CD4-positive, alpha-beta T cell treated with Interleukin-10 for 1 hour (primary cell): ENCODE measurements at places on chromosomes 4 and X.

DNA sequence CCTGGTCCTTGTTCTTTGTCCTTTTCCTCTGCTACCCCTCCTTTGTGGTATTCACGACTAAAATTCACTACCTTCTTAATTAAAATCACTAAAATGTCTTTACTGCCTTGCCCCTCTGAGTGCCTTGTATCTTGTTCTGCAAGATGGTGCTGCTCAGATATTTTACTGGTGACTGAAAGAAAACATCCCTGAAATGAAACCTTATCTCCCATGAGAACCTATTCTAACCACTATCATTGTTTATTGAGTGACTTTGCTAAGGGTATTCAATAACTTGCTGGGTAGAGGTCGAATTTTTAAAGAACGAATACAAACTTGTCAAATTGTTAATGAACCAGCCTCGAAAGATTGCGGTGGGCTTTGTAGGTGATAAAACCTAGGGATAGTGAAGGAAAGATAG lies 52.8 kb downstream of the SPRY1 start:
- DNase-seq, result no peak

DNA sequence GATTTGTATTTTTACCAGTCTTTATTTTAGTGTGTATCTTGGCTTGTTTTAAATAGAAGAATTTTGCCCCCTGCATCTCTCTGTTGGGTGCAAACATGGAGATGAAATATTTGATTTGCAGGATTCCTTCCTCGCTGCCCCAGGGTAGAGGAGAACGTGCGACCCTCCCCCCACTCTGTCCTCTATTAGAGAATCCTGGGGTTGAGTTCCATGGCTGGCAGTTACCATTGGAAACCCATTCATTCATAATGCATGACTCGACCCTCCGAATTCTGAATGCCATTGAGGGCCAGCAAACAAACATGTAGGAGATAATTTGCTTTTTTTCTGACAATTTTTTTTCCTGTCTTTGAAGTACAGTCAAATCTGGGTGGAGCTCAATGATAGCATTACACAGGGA lies 53.7 kb downstream of the TRIM2 start:
- DNase-seq, result no peak

DNA sequence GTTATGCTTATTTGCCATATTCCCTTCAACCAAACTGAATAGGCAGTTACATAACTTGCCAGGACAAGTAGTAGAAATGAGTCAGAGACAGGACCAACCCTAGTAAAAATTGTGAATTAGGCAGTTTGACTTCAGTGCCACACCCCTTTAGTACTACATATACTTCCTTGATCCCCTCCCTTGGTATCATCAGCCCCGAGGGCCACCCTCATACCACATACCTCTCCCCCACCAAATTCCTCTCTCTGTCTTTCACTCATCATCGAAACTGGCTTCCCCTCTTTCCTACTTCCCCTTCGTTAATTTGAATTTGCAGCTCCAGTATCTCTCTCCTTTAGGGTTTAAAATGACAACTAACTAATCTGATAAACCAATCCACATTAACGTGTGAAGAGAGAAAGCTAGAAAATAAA lies 7.9 kb upstream of the PTPN13 start:
- DNase-seq, result no peak

DNA sequence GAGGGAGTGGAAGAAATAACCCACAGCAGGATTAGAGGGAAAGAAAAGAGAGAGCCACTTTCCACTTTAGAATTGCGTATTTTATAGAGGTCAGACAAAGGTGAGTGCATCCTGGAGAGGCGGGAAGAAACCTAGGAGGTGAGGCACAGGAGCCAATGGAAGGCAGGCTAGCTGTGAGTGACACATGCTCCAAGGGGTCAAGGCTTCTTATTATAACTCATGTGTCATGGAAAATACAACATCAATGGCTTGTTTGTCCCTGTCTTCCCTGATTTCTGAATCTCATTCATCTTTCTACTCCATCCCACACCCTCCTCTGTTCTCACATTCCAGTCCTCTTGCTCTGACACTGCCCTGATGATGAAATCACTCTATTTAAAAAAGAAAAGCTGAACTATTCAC lies 14.4 kb downstream of the ANXA3 start:
- DNase-seq, result no peak

- DNase-seq, result no peak
These were observed 141.8 kb downstream of the RASL11B start for GRCh38 chr4:53003959-53004358.

GRCh38 chrX:75989806-75990590 lies 182.9 kb upstream of the PBDC1 start:
- DNase-seq, result no peak

DNA sequence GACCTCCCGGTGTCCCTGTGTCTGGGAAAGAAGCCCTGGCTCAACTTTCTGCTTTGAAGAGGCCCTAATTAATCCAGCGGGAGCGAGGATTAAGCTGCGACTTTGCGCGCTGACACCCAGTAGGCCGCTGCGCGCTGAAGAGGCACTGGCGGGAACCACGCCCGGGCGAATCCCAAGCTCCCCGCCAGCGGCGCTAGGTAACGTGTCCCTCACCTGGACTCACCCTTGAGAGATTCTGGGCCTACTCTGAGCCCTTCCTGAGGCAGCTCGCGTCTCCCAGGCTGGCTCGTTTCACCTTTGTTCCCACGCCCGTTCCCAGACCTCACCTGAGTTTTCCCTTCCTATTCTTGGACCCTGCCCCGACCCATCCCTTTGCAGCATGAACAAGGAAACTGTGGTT lies 616 bp upstream of the KLHL34 start:
- DNase-seq, result no peak

- peak; percentile 41 for DNase-seq
These were observed 26.9 kb downstream of the ARSJ start for GRCh38 chr4:113952452-113953029.

DNA sequence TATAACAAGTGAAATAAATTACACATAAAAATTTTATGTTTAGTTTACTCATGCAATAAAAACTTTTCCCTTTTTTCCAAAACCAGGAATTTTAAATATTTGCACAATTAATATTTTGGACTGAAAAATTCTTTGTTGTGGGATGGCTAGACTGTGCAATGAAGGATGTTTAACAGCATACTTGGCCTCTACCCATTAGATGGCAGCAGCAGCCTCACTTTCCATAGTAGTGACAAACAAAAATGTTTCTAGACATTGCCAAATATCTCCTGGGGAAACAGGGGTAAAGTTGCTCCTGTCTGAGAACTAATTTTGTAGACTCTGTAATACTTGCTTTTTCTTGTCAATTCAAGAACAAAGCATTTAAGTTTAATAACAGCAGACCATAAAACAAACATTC lies 49.8 kb downstream of the SCLT1 start:
- peak; percentile 4 for DNase-seq

DNA sequence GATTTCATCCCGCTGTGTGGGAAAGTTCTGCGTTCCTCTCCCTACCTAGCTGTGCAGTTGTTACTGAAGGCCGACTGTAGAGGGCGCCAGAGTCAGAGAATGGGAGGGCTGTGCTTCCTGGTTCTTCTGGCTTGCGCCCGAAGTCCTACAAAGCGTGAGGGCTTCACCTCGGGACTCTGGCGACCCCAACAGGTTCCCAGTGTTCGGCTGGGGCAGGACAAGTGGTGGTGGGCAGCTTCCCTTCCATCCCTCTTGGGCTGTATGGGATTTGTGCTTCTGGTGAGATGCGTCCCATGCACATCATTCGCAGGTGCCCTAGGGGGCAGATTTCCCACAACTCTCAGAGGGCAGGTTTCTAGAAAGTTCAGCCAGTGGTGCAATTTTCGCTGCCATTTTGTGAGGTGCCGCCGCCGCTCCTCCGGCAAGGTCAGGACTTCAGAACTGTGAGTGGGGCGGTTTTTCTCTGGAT lies 27.3 kb downstream of the CT45A1 start:
- DNase-seq, result peak; percentile 19

- DNase-seq, result no peak
These were observed 167.8 kb downstream of the PCDH10 start for GRCh38 chr4:133316909-133317308.

GRCh38 chrX:25941559-25942250 lies 196.4 kb upstream of the MAGEB18 start:
- no peak for DNase-seq

- DNase-seq, result no peak
These were observed 468 bp downstream of the GLA start for GRCh38 chrX:101407167-101407747.

DNA sequence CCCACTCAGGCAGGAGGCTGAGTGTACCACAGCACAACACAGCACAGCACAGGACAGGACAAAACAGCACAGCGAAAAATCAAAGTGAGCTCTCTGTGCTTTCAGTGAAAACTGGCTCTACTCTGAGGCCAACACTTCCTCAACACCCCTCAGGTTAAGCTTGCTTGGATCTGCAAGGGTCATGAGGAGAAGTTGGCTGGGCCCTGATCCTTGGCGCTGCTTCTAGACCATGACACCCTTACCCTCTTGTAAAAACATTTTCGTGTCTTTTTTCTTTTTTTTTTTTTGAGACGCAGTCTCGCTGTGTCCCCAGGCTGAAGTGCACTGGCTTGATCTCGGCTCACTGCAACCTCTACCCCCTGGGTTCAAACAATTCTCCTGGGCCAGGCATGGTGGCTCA lies 25.3 kb downstream of the USP46 start:
- no peak for DNase-seq

DNA sequence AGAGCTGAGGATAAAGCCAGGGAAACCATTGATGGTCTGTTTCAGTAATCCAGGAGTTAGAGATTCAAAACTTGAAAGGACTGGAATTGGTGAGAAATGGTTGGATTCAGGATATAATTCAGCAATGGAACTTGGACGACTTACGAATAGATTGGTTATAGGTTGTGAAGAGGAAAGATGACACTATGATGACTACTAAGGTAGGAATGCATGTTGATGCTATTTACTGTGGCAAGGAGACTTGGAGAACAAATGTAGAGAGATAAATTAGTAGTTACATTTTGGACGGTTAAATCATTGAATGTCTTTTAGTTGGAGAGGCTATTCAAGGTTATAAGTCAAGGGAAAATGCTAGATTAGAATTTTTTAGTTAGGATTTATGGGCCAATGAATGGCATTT lies 365.4 kb upstream of the TECRL start:
- DNase-seq, result no peak

DNA sequence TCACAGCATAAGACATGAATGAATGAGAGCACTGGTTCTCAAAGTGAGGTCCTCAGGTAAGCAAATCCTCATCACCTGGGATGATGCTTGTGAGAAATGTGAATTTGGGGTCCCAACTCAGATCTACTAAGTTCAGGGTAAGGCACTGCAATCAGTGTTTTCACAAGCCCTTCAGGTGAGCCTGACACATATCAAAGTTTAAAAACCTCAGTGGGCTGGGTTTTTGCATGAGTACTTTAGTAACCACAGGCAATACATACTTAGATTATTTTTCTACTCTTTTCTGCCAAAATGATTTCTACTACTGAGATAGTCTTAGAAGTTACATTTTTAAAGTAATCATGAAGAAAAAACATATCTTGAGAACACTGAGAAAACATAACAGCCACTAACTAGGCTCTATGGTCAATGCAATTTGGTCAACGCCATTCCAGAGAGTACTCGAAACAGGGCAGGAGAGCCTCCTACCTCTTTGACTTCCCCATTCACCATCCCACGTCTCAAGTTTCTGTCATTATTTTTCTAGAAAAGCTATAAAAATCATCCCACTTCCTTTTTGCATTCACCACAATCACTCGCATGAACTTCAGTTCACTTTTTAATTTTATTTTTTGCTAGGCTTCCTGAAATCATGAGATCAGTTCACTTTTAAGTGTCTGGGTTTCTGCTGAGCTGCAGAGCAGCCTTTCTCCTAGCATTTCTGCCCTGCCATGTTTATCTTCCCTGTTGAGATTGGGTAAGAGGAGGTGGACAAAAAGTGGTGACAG lies 73.8 kb downstream of the MFAP3L start:
- DNase-seq, result no peak

DNA sequence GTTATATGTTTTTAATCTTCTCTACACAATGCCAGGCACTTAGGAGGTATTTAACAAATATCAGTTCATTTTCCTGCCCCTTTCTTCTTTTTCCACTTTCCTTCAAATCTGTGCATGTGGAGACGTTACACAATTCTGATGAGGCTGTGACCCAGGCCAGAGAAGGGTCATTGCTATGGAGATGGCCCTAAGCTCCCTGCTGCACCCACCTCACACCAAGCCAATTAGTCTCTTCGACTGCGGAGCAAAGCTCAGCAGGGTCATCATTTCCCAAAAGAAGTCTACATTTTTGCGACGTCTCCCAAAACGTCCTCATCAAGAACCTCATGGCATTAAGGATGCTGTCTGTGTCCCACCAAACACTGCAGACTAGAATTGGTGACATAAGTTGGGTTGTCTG lies 28.9 kb upstream of the VEGFD start:
- no peak for DNase-seq

- no peak for DNase-seq
These were observed 13.2 kb downstream of the XKRX start for GRCh38 chrX:100915562-100915961.

- no peak for DNase-seq
These were observed 210.9 kb downstream of the RTL9 start for GRCh38 chrX:110569506-110569905.

- DNase-seq, result no peak
These were observed 26.5 kb downstream of the TFDP3 start for GRCh38 chrX:133191739-133192039.

GRCh38 chr4:108166441-108167315 lies 2.1 kb downstream of the LEF1 start:
- DNase-seq, result peak; percentile 52

DNA sequence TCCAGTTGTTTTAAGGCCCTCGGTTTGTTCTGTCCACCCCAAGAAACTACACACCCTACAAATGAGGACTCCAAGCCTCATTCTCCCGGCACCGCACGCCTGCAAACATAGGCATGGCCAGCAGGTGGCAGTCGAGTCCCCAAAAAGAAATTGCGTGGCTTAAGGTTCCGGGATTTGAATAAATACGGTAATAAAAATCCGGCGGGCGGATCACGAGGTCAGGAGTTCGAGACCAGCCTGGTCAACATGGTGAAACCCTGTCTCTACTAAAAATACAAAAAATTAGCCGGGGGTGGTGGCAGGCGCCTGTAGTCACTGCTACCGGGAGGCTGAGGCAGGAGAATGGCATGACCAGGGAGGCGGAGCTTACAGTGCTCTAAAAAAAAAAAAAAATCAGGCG lies 21.8 kb upstream of the CSF2RA start:
- DNase-seq, result peak; percentile 85

DNA sequence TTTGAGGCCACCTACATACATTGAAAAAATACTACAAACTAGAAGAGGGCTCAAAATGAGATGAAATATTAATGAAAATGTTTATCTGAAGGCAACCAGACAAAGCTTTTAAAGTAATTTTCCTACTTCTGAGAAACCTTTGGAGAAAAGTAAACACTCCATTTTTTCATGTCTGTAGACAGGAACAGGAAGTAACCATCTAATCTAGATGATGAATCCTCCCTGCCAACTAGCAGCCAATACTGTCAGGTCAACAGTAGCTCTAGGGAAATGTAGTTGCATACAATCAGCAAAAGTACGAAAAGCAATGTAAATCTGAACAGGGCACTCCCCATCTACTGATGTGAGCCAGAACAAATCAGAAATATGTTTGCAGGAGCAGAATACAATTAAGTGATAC lies 49.0 kb downstream of the AMMECR1 start:
- DNase-seq, result peak; percentile 2

- DNase-seq, result no peak
These were observed 13.6 kb upstream of the MAGED4B start for GRCh38 chrX:52082578-52082977.
